CD8-positive, alpha-beta T cell (primary cell): ENCODE measurements at places on chromosomes 4 and X. TPM values are rescaled to one million over a fixed set of nuclear protein-coding genes. Genes with fewer than 3 reads are reported as not detected.

DNA sequence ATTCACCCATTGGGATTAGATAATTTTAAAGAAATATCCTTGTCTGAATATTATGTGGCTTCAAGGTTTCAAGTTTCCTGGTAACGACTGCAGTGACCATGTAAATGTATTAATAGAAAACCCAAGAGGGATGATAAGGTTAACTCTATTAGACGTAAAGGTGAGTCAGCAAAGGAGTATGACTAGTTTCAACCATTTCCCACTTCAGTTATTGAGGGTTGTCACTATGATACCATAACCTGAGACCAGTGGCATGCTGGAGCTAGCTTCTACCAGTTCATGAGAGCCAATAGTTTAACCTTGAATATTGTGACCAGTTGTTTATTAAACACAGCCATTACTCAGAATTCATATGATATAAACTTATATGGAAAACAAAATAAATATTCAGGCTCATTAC is 270.1 kb downstream of the TMA16 start:
- no peak for DNase-seq

DNA sequence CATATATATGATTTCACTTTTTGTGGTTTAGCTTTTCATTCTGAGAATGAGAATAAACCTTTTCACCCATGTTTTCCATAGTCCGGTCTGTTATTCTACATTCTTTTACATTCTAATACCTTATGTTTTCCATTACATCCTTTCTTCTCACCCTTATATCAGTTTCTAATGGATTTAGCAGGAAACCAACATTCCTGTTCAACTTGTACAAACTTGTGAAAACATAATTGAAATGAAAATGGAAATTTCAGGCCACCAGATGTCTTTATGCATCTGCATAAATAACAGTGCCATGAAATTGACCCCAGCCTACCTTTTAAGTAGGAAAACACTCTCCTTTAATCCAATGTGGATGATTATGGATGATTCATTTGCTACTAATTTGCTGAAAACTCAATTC is 494.8 kb upstream of the ZFP42 start:
- no peak for DNase-seq

DNA sequence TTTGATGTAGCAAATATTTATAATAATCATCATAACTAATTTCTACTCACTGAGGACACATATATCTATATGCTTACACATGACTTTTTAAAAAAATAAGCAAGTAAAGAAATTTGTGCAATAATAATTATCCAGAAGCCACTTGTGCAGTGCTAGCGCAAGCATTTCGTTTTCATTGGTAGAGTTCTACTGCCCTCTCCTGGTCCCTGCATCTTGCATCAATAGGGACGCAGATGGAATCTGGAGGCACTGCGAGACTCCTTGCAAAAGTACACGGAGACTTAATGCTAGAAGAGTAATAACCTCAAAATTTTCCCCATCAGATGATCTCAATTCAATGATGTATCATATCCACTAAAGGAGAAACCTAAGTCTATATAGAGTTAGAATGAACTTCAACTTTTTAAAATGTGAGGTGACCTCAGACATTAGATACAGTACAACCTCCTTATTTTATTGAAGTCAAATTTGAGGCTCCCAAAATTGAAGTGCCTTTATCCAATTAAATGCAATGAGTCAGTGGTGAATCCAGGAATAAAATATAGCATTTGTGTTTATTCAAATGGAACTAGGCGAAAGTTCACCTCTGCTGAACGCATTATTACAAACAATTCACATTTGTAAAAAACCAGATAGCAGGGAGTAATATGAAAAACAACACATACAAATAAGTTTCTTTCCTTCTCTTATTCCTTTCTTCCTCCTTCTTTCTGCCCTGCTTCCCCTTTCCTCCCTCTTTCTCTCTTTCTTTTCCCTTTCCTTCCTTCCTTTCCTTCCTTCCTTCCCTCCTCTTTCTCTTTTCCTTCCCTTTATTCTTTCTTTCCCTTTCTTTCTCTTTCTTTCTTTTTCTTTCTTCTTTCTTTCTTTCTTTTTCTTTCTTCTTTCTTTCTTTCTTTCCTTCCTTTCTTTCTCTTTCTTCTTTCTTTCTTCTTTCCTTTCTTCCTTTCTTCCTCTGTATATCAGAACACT is 450.0 kb downstream of the ANKRD50 start:
- DNase-seq, result peak; percentile 4

- no peak for DNase-seq
Measured at GRCh38 chrX:69501429-69501828, 2.7 kb upstream of the NALF2 start.

- DNase-seq, result no peak
Measured at GRCh38 chr4:26360864-26361263, 40.0 kb downstream of the RBPJ start.

GRCh38 chr4:22712529-22712928 is 19.8 kb downstream of the GBA3 start:
- DNase-seq, result no peak

- no peak for DNase-seq
Measured at GRCh38 chr4:147336252-147336651, 144.6 kb upstream of the EDNRA start.

- DNase-seq, result no peak
Measured at GRCh38 chr4:71472946-71473345, 134.1 kb downstream of the SLC4A4 start.

GRCh38 chr4:38164346-38164745 is 204.1 kb downstream of the PTTG2 start:
- DNase-seq, result no peak

DNA sequence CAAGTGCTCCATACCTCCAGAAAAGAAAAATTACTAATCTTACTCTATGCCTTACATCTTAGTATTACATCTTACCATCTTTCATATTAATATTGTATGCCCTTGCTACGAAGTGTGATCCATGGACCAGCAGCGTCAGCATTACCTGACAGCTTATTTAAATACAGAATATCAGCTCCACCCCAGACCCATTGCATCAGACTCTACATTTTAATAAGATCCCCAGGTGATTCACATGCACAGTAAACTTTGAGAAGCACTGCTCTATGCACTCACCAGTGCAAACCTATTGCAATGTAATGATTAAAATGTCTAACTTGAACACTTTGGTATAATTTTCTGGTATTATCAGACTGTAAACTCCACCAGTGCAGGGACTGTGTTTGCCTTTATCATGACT is 14.1 kb upstream of the SH3D19 start:
- no peak for DNase-seq

- no peak for DNase-seq
Measured at GRCh38 chr4:24321131-24321530, 263.2 kb downstream of the DHX15 start.

GRCh38 chr4:3771939-3772495 is 5.8 kb downstream of the ADRA2C start:
- no peak for DNase-seq

DNA sequence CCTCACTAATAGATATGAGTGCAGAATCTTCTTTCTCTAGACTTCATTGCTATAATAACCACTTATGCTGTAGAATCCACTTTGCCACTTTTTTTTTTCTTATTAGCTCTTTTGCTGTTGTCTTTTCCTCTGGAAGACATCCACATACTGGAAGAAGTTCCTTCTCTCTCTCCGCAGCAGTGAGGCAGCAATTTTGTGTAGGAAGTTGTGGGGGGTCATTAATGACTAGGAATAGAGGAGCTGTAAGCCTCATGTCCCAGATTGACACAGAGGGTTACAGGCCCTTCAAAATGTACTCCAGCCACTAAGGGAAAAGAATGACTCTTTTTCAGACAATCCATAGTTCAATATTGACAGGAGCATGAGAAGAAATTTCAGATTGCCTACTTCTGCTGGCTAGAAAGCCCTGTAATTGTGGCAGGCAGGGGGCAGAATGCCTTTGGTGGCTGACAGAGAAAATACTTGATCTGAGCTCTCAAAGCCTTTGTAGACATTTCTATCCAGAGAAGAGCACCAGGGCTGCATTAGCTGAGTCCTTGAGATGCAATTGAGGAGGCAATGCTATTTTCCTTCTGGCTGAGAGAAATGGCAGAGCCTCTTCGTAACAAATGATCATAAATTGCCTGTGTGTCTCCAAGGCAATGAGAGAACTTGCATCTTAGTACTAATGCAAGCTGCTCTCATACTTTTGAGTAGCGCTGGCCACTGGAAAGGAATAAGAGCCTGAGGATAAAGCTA is 856.2 kb downstream of the STIM2 start:
- no peak for DNase-seq

DNA sequence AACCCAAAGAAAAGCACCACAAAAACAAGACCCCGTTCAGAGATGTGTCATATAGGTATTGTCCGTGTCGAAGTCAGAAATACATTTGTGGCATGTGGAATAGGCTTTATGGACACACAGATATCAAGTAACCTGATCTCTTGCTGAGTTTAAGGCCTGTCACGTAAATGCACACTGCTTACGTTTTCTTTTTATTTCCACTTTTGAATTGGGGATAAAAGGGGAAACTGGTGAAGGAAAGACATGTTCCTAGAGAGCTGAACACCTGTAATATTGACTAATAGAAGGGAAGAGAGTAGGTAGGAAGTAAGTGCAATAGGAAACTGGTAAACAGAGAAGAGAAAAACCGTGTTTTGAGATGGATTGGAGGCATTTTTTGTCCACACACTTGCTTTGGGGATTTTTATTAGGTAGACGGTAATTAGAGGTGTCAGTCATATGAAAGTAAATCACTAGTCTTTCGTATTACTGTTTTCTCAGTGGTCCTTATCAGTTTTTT is 24.9 kb downstream of the TMEM131L start:
- DNase-seq, result no peak

DNA sequence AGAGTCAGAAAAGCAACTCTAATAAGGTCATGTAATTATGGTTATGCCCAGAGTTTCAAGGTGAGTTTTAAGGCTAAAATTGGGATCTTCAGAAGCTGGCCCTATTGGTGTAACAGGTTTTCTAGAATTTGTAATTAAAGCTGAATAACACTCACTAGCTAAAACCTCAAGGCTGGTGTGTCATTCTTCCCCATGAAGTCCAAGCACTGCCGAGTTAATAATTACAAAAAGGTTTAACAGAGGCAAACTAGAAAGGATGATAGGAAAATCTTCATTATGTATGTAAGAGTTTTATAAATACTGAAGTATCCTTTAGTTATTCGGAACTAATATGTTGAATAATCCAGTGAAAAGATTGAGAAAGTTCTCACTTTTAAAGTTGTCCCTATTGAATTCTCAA is 34.3 kb downstream of the MXRA5 start:
- DNase-seq, result no peak

GRCh38 chr4:184383497-184384055 is 90.8 kb downstream of the IRF2 start:
- DNase-seq, result no peak

DNA sequence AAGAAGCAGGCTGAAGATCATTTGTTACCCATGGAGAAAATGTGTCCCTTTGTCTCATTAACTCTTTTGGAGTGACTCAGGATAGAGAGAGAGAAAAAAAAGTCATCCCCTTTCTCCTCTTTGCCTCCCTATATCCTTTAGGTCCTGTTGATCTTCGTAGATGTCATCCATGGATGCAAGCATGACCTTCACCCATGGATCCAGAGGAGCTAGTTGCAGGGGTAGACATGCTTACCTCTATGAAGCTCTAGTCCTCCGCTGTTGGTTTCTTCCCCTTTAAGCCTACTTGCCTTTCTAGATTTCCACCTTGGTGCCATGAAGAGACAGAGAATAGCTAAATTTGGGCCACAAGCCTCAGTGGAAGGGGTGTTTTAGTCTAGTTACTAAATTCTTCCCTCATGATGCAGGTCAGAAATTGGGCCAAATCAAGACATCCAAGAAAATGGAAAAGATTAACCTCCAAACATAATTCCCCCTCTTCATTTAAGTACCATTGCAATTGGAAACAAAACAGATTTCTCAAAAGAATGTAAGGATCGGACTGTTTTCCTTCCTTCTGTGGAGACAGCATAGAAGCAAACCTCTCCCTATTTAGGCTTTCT is 178.4 kb downstream of the TECRL start:
- DNase-seq, result peak; percentile 2

- DNase-seq, result no peak
Measured at GRCh38 chrX:108312957-108313356, 125.3 kb downstream of the COL4A6 start.

DNA sequence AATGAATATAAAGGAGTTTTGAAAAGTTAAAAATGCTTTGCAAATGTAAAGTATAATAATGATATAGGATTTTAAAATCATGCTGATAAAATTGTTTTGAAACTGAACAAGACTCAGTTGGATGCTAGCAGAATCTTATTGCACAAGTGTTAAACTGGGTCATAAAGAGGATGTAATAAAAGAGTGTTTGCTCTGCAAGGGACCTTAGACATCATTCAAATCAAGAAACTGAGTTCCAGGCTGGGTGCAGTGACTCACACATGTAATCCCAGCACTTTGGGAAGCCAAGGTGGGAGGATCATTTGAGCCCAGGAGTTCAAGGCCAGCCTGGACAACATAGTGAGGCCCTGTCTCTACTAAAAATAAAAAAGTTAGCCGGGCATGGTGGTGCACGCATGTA is 27.5 kb upstream of the DUSP21 start:
- DNase-seq, result no peak

DNA sequence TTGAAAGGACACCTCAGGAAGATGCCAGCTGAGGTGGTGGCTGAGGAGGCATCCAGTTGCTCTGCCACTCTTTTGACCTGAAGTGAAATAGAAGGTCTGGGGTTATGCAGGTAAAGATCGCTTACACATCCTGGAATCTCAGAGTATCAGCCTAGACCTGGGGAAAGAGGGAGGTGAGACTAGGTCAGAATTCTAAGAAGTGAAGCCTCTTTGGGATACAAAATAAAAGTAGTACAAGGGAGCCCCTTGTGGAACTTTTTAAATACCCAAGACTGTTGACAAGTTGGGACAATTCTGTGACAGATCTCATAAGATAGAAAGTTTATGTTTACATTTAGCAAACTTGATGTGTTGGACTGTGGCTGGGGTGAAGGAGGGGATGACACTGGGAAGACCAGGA is 263.1 kb downstream of the SPRY1 start:
- DNase-seq, result no peak

DNA sequence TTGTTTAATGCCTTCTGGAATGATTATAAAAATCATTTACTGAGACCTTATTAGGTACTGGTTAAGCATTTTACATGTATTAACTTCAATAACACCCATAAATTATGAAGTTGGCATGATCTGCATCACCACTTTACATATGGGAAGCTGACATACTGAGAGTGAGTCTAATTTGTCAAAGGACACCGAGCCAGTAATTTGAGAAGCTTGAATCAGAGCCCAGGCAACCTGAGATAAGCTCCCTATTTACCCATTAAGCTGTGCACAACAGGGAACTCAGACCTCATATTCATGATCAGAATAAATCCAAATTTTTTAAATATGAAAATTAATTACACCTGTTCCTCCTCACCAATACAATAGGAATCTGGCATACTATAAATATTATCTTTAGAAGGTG is 247.9 kb upstream of the EPHA5 start:
- DNase-seq, result no peak

GRCh38 chr4:181008164-181008563 is 1235.0 kb upstream of the TENM3 start:
- no peak for DNase-seq

The SUPT20HL2 gene
- total RNA-seq, result not detected

The UGT2B10 gene
- not detected for total RNA-seq

The PLXNB3 gene
- 0.50 TPM for total RNA-seq

The SRD5A3 gene
- 1.1 TPM for total RNA-seq

The CXCL8 gene
- 1.4 TPM for total RNA-seq

The HSFX4 gene
- not detected for total RNA-seq

The KLB gene
- 0.06 TPM for total RNA-seq

The CCDC158 gene
- total RNA-seq, result not detected

The SLC16A2 gene
- 0.17 TPM for total RNA-seq

The BGN gene
- not detected for total RNA-seq

The ZNF630 gene
- total RNA-seq, result 1.1 TPM

The BCORL1 gene
- total RNA-seq, result 2.1 TPM

The PRR32 gene
- total RNA-seq, result not detected

The SLC6A8 gene
- total RNA-seq, result 2.7 TPM

The MAP3K15 gene
- 0.14 TPM for total RNA-seq
